Activated naive CD8-positive, alpha-beta T cell treated with anti-CD3 and anti-CD28 coated beads for 36 hours (primary cell): ENCODE measurements at places on chromosomes 12 and 14. TPM values are rescaled to one million over a fixed set of nuclear protein-coding genes. Genes with fewer than 3 reads are reported as not detected.

The KRT3 gene
- total RNA-seq = not detected

The NDRG2 gene
- total RNA-seq = 4.9 TPM

The SFSWAP gene
- total RNA-seq = 51.1 TPM

The ADAMTS20 gene
- not detected for total RNA-seq

The PIANP gene
- 0.37 TPM for total RNA-seq

The EML5 gene
- total RNA-seq = 3.0 TPM

- H3K27ac ChIP-seq = no peak overlapping the region
- peaks cover 4% of the 10 kb centered on the region for H3K36me3 ChIP-seq
- DNase-seq = no peak
- H3K4me3 ChIP-seq = no peak overlapping the region
These were observed 27.4 kb downstream of the FAM234B start for GRCh38 chr12:13071305-13072280.

GRCh38 chr12:80175307-80175930 is 76.1 kb downstream of the OTOGL start:
- no peaks in the 10 kb centered on the region for H3K36me3 ChIP-seq
- no peak for DNase-seq
- H3K4me1 ChIP-seq = peaks cover 16% of the 10 kb centered on the region

DNA sequence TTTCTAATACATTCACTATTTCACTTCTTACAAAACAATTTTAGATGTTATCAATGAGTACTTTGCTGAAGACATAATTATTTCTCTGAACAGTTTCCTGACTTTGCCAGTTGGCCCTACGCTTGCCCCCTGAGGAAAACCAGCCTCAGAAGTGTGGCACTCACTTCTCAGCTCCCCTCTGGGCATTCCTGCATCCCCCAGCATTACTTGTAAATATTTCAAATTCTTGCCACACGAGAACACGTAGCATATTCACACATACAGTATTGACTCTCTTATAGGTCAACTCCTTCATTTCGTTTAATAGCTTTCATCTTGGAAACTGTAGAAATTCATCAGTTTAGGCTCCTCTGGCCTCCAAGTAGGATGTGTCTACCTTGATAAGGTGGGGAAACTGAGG is 65.2 kb downstream of the OTX2 start:
- no peaks in the 10 kb centered on the region for H3K4me1 ChIP-seq
- no peak overlapping the region for H3K27ac ChIP-seq
- peaks cover 17% of the 10 kb centered on the region for H3K27me3 ChIP-seq
- no peak for DNase-seq
- no peak overlapping the region for H3K4me3 ChIP-seq
- H3K36me3 ChIP-seq = no peaks in the 10 kb centered on the region

GRCh38 chr14:73239393-73240241 is 2.3 kb downstream of the PAPLN start:
- H3K36me3 ChIP-seq = peaks cover 2% of the 10 kb centered on the region
- H3K4me3 ChIP-seq = no peak overlapping the region
- H3K27ac ChIP-seq = no peak overlapping the region
- no peak for DNase-seq
- peaks cover 89% of the 10 kb centered on the region for H3K27me3 ChIP-seq

GRCh38 chr12:50979369-50980052 is 27.2 kb downstream of the HIGD1C start:
- no peaks in the 10 kb centered on the region for H3K27me3 ChIP-seq
- peaks cover 18% of the 10 kb centered on the region for H3K4me1 ChIP-seq
- no peak overlapping the region for H3K4me3 ChIP-seq

GRCh38 chr12:130053651-130054069 is 108.6 kb upstream of the FZD10 start:
- no peak overlapping the region for H3K27ac ChIP-seq
- peaks cover 32% of the 10 kb centered on the region for H3K27me3 ChIP-seq
- H3K4me3 ChIP-seq = no peak overlapping the region
- no peaks in the 10 kb centered on the region for H3K4me1 ChIP-seq

- H3K4me3 ChIP-seq = no peak overlapping the region
- H3K27me3 ChIP-seq = no peaks in the 10 kb centered on the region
- no peak overlapping the region for H3K27ac ChIP-seq
- no peaks in the 10 kb centered on the region for H3K36me3 ChIP-seq
- no peaks in the 10 kb centered on the region for H3K4me1 ChIP-seq
These were observed 1066.1 kb downstream of the FLRT2 start for GRCh38 chr14:86596024-86596423.

- no peaks in the 10 kb centered on the region for H3K27me3 ChIP-seq
- H3K36me3 ChIP-seq = no peaks in the 10 kb centered on the region
- no peak overlapping the region for H3K27ac ChIP-seq
- no peaks in the 10 kb centered on the region for H3K4me1 ChIP-seq
- H3K4me3 ChIP-seq = no peak overlapping the region
These were observed 83.1 kb upstream of the TSPAN8 start for GRCh38 chr12:71240946-71241345.

DNA sequence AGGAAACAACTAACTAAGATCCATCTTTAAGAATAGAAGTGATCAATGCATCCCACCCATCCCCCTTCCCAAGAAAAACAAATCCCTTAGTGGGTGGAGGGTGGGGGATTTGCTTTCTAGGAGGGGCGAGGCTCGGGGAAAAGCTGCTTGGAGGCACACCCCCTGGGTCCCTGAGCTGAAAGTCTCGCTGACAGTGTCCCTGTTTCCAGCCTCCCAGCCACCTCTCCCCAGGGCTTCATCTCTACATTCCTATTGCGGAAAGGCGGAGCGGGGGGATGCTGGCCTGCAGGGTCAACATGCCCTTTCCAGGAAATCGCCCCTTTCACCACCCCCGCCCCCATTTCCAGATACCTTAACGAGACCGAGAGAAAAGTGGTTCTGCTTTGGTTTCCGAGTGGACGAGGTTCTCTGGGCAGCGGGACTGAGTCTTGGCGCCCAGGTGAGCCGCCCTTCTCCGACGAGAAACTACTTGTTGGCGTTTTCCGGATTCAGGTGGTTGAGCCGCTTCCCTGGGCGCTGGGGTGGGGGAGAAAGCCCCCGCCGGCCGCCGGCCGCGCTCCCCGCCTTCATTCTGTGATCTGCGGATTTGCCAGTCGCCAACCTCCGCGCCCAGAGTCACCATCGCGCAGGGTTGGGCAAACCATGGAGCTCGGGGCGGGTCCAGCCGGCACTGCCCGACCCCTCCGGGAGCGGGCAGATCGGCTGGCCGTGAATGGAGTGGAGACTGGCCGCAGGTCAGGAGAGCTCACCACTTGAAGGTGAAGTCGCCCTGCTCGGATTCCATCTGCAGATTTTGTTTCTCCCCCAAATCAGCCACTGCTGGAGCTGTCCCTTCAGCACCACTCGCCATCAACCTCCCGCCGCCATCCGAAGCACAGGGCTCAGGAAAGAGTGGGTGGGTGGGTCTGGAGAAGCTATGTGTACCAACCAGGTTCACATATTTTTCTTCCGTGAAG is 505 bp downstream of the KCNC2 start:
- H3K27me3 ChIP-seq = peaks cover 62% of the 10 kb centered on the region
- peaks cover 2% of the 10 kb centered on the region for H3K36me3 ChIP-seq
- peaks cover 4% of the 10 kb centered on the region for H3K4me1 ChIP-seq
- H3K27ac ChIP-seq = no peak overlapping the region
- peak; percentile 24 for DNase-seq

- H3K4me3 ChIP-seq = no peak overlapping the region
- no peaks in the 10 kb centered on the region for H3K36me3 ChIP-seq
- no peaks in the 10 kb centered on the region for H3K4me1 ChIP-seq
- DNase-seq = no peak
- H3K27ac ChIP-seq = no peak overlapping the region
These were observed 79.4 kb upstream of the BCL11B start for GRCh38 chr14:99351166-99352007.

GRCh38 chr14:74563586-74564159 is 48.4 kb downstream of the LTBP2 start:
- no peaks in the 10 kb centered on the region for H3K4me1 ChIP-seq
- no peak overlapping the region for H3K4me3 ChIP-seq
- H3K27ac ChIP-seq = no peak overlapping the region

DNA sequence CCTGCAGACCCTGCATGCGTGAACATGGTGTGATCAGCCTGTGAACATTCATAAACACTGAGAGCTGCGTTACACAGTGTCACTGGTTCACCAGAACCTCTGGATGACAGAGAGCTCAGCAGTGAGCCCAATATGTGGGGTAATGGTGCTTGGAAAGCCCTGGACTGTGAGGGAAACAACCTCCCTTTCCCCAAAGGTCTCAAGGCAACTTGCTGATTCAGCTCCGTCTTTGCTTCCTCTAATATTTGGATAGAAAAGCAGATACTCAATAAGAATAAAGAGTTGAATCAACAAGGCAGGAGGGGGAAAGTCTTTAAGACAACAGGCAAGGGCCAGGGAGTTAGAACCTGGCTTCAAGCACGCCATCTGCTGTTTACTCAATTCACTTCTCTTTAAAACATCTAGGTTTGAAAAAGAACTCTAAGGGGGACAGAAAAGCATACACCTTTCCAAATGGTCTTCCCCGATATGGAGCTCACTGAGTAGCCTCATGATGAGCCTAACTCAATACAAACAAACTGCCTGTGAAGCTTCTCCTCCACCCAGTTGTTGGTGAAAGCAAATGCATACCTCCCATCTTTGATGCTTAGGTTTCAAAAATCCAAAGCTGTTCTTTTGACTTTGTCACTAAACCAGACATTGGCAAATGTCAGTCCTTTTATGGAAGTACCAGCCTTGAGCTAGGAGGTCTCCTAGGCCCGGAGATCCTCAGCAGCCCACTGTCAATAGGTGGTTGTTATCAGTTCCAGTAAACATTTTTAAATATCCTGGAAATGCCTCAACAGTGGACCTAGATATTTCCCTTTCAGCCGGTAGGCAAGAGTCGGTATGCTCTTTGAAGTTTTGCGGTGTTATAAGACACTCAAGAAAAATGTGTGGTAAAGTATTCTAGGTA is 76.1 kb downstream of the SAMD4A start:
- H3K4me1 ChIP-seq = peaks cover 22% of the 10 kb centered on the region
- no peak overlapping the region for H3K4me3 ChIP-seq
- H3K27ac ChIP-seq = no peak overlapping the region
- H3K27me3 ChIP-seq = peaks cover 5% of the 10 kb centered on the region
- DNase-seq = no peak

DNA sequence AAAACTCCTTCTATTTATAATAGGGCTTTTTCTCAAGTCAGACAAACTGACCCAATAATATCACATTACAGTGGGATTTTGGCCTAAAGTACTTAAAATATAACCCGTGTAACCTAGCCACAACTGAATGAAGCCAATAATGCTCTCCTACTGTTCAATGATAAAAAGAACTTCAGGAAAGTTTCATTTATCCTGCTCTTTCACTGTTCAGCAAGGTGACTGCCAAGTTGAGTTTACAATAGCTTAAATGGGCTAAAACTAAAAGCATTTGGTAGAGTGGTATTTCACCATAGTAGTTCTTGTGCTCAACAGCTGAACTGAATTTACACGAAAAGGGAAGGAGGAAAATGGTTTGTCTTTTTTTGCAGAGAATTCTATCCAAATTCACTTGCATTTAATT is 49.8 kb downstream of the CNTN1 start:
- H3K4me1 ChIP-seq = no peaks in the 10 kb centered on the region
- H3K36me3 ChIP-seq = no peaks in the 10 kb centered on the region
- no peak overlapping the region for H3K4me3 ChIP-seq
